ENCODE measurements at places on chromosomes 12 and 14.

DNA sequence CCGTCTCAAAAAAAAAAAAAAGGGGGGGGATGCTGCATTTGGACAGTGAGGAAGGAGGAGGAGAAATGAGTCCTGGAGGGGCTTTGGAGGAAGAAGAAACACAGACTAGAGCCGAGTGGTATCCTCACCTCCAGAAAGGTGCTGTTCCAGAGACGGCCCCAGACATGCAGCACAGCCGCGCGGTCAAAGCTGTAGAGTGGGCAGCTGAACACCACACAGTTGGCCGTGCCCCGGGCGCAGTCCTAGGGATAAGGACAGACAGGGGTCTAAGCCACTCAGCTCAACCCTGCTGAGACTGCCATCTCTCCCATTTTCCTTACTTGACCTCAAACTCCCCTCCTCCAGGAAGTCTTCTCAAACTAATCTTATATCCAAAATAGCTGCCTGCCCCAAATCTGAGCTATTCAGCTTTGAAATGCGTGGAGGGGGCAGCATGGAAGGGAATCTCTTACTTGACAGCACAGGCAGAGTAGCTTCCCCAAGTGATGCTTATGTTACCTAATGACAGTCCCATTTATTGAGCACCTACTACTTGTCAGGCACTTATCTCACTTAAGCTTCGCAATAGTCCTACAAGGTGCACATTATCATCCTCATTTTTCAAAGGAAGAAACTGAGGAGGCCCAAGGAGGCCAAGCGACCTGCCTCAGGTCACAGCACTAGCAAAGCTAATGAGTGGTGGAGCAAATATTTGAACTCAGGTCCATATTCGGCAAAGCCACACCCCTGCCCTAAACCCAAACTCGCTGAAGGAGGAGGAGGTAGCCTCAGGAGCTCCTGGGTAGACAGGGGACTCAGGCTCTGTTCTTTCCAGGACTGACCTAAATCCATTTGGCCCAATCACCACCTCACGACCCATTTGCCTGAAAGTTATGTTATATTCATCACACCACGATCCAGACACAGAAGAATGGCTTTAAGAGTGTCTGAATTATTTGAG, 18.7 kb downstream of the ITGA7 start:
- no peak for DNase-seq

- no peak for DNase-seq
Observed at GRCh38 chr14:76405627-76406026, 29.7 kb downstream of the ESRRB start.

- DNase-seq, result no peak
Observed at GRCh38 chr14:94659256-94659655, 47.1 kb downstream of the SERPINA3 start.

- peak; percentile 53 for DNase-seq
Observed at GRCh38 chr12:46303039-46303666, 34.3 kb upstream of the SLC38A1 start.

GRCh38 chr12:14874882-14875281, 10.8 kb downstream of the MGP start:
- DNase-seq, result no peak

GRCh38 chr12:2583642-2584401, 210.9 kb upstream of the FKBP4 start:
- DNase-seq, result no peak

DNA sequence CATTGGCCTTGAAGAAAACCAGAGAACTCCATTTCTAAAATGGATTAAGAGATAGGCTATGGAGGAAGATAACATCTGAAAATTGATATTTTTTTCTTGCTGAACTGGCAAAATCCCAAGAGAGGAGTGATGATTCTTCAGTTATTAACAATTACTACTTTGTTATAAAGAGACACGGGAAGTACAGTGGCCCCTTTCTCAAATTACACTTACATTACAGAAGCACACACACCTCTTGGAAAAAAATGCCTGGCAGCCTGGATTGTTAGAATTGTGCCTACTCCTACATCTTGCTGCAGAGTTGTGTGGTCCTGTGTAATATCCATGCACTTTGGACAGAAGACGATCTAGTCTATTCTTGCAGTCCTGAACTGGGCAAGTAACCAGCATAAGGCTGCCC, 71.7 kb downstream of the TGFB3 start:
- peak; percentile 59 for DNase-seq

DNA sequence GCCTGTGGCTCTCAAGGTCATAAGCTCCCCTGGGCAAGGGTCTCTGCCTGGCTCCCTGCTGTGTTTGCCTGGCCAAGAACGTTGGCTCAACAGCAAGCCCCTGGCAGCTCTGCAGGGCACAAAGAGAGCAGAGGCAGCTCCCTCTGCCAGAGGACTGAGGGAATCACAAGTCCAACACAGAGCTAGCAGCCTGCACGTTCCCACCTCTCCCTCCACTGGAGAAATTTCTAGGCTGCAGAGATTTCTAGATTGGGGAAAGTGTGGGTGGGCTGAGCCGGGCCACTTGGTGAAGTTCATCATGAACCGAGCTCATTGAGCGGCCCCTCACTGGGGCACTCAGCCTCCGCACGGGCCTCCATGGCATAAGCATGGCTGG, 19.8 kb downstream of the ZFYVE21 start:
- no peak for DNase-seq

GRCh38 chr14:23339506-23340268, 13.0 kb downstream of the SLC22A17 start:
- no peak for DNase-seq

DNA sequence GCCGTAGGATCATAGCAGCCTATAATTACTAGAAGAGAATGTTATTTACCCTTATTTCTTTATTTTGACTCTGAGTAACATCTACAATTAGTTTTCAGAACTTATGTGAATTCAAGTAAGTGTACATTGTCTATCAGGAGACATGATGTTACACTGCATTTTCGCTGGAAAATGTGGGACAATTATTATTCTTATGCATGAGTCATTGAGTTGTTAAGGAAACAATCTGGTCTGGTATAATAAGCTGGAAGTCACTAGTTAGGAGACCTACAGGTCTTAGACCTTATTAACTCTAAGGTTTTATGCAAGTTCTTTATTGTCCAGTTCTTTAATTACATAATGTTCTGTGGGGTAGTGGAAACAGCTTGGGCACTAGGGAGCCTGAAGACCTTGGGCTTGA, 5.8 kb downstream of the KTN1 start:
- no peak for DNase-seq

DNA sequence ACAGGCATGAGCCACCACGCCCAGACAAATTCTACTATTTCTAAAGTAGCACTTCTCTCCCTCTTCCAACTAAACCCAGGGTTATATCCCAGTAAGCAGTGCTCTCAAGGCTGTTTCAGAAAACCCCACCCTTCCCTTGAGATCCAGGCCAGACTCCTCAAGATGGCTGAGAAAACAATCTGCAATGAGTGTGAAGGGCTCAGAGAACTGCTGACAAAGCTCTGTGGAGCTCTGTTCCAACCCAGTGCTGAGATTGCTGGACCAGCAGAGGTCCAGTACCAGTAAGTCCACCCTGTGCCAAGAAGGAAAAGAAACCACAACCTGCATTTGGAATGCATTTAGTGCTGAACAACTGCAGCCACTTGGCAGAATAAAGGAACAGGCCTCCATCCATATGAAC, 3.7 kb upstream of the IFFO1 start:
- DNase-seq, result no peak

GRCh38 chr14:106848330-106849121, 1322.1 kb downstream of the TMEM121 start:
- peak; percentile 14 for DNase-seq

DNA sequence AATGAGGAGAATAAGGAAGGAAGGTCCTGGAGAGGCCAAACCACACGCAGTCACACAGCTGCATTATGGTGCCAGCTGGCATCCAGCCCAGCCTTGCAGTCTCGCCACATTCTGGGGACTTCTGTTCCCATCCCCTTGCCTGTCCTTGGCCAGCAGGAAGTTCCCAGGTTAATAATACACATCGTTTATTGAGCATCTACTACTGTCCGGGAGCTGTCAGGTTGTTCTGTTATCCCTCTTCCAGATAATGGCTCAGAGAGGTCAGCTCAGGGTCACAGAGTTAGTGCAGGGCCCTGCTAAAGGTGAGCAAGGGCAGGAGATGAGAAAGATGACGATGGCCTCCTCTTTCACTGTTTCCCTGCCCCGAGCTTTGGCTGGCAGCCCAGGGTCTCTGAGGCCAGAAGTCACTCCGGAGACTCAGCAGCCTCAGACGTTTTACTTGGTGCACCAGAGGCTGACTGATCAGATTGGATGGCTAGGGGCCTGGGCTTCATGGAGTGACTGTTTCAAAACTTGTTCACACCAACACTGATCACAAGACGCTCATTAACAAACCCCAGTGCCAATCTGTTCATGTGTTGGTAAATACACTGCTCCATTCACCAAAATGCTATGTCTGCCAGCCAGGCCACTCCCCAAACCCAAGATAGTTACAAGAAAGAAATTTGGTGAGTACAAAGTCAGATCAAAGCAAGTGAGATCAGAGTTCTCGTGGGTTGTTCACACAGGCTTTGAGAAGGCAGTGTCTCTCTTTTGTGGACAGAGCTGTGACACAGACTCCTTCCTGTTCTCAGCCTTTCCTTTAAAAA, 79.2 kb downstream of the B4GALNT3 start:
- peak; percentile 35 for DNase-seq

DNA sequence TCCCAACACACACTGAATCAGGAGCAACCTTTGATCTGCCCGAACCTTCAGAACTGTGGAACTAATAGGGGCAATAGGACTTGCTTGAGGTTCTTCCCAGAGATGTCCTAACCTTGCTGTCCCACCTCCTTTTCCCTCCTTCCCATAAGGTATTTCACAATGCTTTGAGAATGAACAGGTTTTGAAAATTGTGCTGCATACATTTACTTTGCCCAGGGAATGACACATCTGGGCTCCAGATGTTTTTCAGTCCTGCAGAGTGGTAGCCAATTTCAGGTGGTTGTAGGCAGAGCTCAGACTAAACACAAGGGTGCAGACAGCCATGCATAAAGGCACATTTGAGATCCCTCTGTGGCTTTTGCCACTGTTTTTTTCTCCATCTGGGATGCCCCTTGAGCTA, 206.7 kb upstream of the PWP1 start:
- no peak for DNase-seq

DNA sequence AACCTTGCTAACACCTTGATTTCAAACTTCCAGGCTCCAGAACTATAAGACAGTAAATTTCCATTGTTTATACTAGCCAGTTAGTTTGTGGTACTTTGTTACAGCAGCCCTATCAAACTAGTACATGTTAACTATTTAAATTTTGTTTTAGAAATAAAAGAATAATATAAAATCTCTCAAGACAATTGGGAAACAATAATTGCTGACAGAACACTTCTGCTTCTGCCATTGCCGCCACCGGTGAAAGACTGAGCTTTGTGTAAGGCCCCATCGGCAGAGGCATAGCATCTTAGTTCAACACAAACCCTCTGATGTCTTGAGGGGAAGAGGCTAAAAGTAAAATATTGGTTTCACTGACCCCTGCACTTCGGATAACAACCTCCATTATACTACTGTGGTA, 1607.1 kb upstream of the SEL1L start:
- DNase-seq, result no peak

DNA sequence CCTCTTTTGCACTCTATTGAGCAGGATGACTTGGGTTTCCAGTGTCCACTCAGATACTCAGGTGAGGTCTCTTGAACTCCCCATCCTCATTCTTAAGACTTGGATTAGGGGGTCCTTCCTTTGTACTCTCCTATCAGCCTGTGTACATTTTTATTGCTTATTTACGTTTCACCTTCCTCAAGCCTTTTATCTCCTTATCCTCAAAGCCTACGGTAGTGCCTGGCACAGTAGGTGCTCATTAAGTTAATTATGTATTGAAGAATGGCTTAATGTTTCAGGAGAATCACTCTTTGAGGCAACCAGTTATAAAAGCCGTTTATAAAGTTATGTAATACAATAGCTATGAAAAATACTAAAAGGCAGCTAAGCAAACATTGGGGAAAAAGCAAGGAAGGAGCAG, 315.7 kb downstream of the NPAS3 start:
- DNase-seq, result no peak

GRCh38 chr14:81589381-81590065, 55.9 kb upstream of the SEL1L start:
- peak; percentile 10 for DNase-seq
